Diencephalon (tissue), 1 donor: ENCODE measurements at places on chromosomes 13 and 19. TPM values are rescaled to one million over a fixed set of nuclear protein-coding genes. Genes with fewer than 3 reads are reported as not detected.

Gene GPC6
- 19.8 TPM for total RNA-seq

Gene CASP14
- total RNA-seq: not detected

Gene KIR3DL2
- total RNA-seq: not detected

Gene TTC9B
- total RNA-seq: 45.7 TPM
